ENCODE measurements at places on chromosomes 5 and 9. TPM values are rescaled to one million over a fixed set of nuclear protein-coding genes. Genes with fewer than 3 reads are reported as not detected.
A peak's percentile ranks its signal among the peaks of the same experiment; 100 is the strongest.

ADGRV1 gene
- total RNA-seq, result 0.21 TPM

CFAP77 gene
- not detected for total RNA-seq

CLTB gene
- total RNA-seq, result 51.5 TPM

EGFL7 gene
- 61.5 TPM for total RNA-seq

PIK3R1 gene
- total RNA-seq, result 64.6 TPM

FYB1 gene
- total RNA-seq, result 31.6 TPM

SLC4A9 gene
- 0.18 TPM for total RNA-seq

IL3 gene
- not detected for total RNA-seq

ENTREP1 gene
- total RNA-seq, result 2.7 TPM

IFNK gene
- not detected for total RNA-seq

PDE8B gene
- not detected for total RNA-seq

SMC5 gene
- 24.0 TPM for total RNA-seq

HBEGF gene
- 13.4 TPM for total RNA-seq

PCDHGA11 gene
- total RNA-seq, result 0.21 TPM

- no peak for DNase-seq
Measured at GRCh38 chr9:112041199-112041535, 133.9 kb downstream of the SUSD1 start.

- DNase-seq, result peak; percentile 96
Measured at GRCh38 chr5:15634591-15635288, 134.8 kb downstream of the FBXL7 start.

DNA sequence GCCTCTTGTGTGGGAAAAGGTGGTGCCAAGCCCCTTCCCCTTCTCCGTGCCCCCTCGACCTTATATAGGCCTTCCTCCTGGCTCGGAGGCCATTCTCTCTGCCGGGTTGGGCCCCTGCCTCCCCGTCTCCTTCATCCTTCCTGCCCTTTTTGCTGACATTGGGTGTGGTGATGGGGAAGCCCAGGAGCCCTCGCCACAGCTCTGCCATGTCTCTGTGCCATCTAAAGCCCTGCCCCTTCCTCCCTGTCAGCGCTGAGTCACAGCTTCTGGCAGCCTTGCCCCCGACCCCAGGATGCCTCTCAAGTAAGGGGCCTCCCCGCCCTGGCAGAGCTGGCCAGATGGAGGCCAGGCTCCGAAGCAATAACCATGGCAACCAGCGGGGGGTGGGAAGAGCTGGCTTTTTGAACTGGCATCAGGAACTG lies 30.4 kb downstream of the JADE2 start:
- peak; percentile 42 for DNase-seq

- DNase-seq, result no peak
Measured at GRCh38 chr5:175895686-175896102, 24.3 kb downstream of the CPLX2 start.

DNA sequence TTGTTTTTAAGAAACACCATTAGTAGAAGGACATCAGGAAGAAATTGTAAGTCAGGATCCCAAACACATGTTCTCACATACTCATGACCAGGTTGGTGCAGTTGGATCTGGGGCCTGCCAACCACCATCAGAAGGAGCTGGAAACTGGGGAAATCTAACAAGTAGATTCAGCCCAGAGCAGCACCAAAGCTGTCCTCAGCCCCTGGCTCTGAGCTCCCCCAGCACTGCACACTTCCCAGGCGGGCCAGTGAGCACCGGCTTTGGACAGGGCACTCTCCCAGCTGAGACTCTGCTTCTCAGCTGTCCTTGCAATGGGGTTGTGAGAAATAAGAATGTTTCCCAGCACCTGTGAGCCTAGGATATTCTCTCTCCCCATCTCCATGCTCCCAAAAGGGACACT lies 162.5 kb downstream of the PAX5 start:
- DNase-seq, result no peak

- DNase-seq, result no peak
Measured at GRCh38 chr9:110768886-110769285, 100.3 kb downstream of the MUSK start.

DNA sequence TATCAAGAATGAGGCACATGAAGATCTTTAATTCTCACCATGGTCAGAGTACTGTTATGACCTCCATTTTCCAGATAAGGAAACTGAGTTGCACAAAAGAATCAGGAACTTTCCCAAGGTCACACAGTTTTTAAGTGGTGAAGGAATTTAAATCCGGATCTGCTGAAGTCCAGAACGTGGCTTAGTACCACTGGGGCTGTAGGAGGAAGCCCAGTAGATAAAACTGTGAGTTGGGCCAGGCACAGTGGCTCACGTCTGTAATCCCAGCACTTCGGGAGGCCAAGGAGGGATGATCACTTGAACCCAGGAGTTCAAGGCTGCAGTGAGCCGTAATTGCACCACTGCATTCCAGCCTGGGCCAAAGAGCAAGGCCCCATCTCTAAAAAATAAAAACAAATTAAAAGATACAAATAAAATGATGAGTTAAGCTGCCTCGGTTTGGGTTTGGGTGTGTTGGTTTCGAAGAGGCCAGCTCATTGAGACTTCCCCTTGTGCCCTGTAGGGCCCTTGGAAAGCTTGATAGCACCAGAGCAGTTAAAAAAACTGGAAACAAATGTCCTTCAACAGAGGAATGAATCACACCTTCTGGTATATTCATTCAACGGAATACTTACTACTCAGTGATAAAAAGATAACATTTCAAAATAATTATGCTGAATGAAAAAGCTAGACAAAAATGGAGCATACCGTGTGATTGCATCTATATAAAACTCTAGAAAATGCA lies 20.1 kb downstream of the ATOX1 start:
- no peak for DNase-seq

- DNase-seq, result peak; percentile 45
Measured at GRCh38 chr5:146744068-146744745, 134.3 kb downstream of the PPP2R2B start.

DNA sequence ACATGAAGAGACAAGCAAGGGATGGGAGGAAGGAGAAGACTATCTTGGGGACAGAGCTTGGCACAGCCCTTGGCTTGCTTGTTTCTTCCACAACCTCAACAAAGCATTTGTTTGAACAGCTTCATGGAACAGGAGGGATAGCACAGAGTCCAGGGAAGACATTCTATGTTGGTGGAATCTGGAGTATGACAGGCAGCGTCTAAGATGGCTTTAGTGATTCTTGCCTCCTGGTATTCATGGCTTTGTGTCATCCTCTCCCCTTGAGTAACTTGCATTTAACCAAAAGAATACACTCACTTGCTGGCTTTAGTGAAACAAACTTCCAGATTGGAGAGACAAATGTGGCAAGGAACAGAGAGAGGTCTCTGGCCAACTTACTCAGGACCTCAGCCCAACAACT lies 30.8 kb upstream of the RECK start:
- no peak for DNase-seq

- no peak for DNase-seq
Measured at GRCh38 chr9:133260334-133261102, 14.5 kb downstream of the ABO start.

DNA sequence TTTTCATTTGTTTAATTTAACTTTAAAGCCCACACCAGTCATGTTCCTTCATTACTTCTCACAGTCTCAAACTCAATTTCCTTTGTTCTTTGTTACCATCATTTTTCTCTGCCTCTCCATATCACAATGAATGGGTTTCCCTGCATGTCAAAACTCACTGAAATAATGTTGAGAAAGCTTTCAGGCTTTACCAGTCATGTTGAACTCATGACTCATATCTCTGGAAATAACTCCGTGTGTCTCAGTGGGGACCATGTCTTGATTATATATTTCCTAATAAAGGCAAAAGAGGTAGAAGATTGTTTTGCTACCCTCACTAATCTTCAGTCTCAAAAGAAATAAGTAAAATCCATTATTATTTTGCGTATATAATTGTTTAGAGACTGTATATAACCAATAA lies 231.2 kb downstream of the CHSY3 start:
- DNase-seq, result no peak

GRCh38 chr5:145500710-145501109 lies 334.4 kb downstream of the PRELID2 start:
- DNase-seq, result no peak

GRCh38 chr5:35741971-35742370 lies 114.7 kb upstream of the IL7R start:
- DNase-seq, result no peak

- DNase-seq, result no peak
Measured at GRCh38 chr5:125269926-125270325, 523.5 kb upstream of the ZNF608 start.

- no peak for DNase-seq
Measured at GRCh38 chr5:177080265-177080664, 6.5 kb upstream of the FGFR4 start.

DNA sequence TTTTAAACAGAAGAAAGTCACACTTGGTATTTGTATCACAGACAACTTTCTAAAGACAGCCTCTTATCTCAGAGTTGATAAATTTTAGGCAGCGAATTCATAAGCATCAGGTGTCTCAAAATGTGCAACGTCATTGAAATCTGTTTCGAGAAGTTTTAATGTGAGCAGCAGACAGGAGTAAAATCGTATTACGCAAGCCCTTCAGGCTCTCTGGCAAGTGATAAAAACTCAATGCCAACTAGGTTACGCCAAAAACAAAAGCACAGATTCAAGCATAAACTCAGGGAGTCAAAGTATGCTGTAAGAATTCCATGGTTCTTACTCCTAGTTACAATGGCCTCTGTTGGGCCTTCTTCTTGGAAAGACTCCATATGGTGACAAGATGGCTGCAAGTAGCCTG lies 244.7 kb downstream of the SEMA5A start:
- no peak for DNase-seq

GRCh38 chr5:43230707-43231106 lies 38.7 kb downstream of the NIM1K start:
- DNase-seq, result no peak

- peak; percentile 39 for DNase-seq
Measured at GRCh38 chr9:138053321-138053868, 175.8 kb downstream of the CACNA1B start.

GRCh38 chr5:65034813-65035209 lies 266.1 kb downstream of the CWC27 start:
- DNase-seq, result no peak

DNA sequence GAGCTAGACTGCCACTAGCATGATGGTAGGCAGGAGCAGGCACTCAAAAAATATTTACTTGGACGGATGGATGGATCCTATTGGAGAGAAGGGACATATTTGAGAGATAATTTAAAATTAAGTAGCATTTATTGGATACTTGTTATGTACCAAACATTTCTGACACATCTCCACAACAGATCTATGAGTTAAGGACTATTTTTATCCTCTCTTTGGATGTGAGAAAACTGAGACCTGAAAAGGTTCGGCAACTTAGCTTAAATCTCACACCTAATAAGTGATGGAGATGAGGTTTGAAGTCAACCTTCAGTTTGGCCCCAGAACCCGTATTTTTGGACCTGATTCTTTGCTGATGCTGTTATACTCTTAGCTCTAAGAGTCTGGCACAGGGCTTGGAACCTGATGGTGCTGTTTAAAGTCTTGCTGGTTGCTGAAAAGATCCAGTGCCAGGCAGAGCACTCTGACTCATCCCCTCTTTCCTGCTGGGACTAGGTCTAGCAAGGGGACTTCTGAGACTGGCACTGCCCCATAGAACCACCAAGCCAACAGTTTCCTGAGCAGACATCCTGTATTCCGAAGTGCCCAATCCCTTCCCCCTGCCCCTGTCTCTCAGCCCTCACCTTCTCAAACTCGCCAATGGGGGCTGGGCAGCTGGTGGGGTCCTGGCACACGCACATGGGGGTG lies 15.6 kb downstream of the SPARC start:
- no peak for DNase-seq

- no peak for DNase-seq
Measured at GRCh38 chr9:137499858-137500661, 40.9 kb upstream of the NSMF start.

GRCh38 chr5:53996008-53996407 lies 314.4 kb downstream of the ARL15 start:
- DNase-seq, result no peak

DNA sequence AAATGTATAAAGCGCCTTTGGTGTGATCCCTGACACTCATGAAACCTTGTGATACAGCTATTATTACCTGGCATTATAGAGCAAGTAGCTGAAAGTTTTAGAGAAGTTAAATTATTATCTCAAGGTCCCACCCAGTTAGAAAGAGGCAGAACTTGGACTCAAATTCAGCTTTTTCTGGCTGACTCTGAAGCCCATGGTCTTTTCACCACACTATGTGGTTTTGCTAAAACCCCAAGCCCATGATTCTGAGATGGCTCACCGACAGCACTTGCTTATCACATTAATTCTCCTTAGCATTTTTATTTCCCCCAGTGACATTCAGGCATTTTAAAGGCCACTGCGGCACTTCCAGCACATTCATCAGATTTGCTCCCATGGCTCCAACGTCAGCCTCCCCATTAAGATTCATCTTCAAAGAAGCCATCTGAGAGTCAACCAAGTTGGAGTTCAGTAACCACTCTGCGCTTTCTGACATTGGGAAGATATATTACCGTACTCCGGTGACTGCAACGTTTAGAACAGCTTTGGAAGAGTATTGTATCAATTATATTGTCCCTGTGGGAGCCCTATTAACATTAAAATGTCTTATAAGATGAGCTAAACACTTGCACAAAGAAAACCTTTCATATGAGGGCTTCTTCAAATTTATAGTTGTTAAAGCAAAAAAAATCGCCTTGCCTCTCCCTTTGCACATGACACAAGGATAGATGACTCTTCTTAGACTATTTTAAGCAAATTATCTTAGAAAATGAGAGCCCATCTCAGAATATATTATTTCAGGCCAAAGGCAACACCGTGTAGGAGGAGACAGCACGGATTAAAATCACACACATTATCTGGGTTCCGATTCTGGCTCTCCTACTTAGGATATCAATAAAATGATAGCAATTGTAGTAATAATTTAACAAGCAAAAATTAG lies 638.1 kb downstream of the ACTL7B start:
- no peak for DNase-seq

DNA sequence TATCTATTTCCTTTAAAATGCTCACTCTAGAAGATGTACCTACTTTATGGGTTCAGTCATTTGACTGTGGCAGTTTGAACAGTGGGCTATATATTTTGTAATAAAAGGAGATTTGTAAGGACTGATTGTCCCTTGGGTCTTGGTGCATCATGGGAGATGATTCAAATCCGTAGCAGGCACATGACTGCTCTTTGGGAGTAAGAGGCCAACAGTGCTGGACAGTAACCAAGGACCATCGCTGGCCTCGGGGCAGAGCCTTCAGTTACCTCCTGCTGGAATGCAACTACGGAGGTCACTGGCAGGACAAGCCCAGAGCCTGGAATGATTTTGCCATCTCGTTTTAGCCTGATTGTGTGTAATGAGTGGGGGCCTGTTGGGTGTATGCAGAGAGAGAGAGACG lies 7.0 kb upstream of the MAMDC2 start:
- DNase-seq, result peak; percentile 96

DNA sequence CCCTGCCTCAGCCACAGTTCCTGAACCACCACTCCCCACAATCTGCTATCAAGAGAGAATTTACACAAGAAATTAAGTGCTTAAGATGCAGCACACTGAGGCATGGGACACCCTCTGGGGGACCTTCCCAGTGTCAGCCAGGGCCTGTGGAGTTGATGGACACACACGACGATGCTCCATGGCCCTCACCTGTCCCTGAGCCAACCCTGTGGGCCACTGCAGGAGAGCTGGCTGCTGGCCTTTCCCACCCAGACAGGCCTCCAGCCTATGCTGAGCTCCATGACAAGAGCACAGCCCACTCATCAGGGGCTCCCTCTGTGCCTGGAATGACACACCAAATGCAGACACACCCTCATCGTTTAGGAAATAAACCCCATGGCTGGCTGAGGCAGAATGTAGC lies 124.6 kb downstream of the ADAMTS16 start:
- DNase-seq, result no peak
